ENCODE measurements at places on chromosomes 13 and 19. TPM values are rescaled to one million over a fixed set of nuclear protein-coding genes. Genes with fewer than 3 reads are reported as not detected.

EFNA2 gene
- polyA plus RNA-seq: not detected

SHISA7 gene
- not detected for polyA plus RNA-seq

ARL11 gene
- 1.3 TPM for polyA plus RNA-seq

ADM5 gene
- polyA plus RNA-seq: not detected

LILRB5 gene
- not detected for polyA plus RNA-seq

CFAP97D2 gene
- 0.40 TPM for polyA plus RNA-seq

NCR1 gene
- 146 TPM for polyA plus RNA-seq

DLEU7 gene
- not detected for polyA plus RNA-seq

TTYH1 gene
- polyA plus RNA-seq: not detected

ZNF431 gene
- polyA plus RNA-seq: 12.7 TPM

GDF15 gene
- not detected for polyA plus RNA-seq

CEACAM4 gene
- polyA plus RNA-seq: 0.61 TPM

PTH2 gene
- not detected for polyA plus RNA-seq

ZNF835 gene
- not detected for polyA plus RNA-seq

C5AR1 gene
- polyA plus RNA-seq: 0.16 TPM

LRRC25 gene
- polyA plus RNA-seq: 7.7 TPM

DNA sequence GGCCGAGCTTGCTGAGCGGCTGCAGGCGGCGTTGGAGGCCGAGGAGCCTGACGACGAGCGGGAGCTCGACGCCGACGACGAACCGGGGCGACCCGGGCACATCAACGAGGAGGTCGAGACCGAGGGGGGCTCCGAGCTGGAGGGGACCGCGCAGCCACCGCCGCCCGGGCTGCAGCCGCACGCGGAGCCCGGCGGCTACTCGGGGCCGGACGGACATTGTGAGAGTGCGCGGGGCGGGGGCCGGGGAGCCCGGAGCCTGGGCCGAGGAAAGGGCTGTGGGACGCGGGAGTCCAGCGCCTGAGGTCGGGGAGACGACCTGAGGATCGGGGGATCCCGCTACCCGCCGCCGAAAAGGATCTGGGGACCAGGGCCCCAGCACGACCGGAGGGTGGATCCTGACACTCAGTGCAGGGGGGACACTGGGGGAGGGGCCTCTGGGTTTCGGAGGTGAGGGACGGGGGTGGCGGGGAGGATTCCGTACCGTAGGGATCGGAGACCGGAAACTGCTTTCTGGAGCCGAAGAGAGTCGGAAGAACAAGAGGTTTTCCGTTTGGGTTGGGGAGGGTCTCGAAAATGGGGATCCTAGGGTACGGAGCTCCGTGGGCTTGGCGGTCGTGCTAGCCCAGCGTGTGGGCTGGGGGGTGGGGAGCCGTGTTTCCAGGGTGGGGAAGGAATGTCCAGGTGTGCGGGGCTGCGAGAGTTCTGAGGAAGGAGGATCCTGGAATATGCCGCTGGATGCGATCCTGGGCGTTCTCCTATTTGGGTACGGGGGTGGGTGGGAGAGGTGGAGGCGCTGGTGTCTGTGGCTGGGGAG, 616 bp downstream of the HNRNPUL1 start:
- DNase-seq: peak; percentile 49

- DNase-seq: no peak
Measured at GRCh38 chr13:21674490-21675009, 3.7 kb downstream of the FGF9 start.

- DNase-seq: no peak
Measured at GRCh38 chr19:37986048-37986750, 79.2 kb downstream of the SIPA1L3 start.

DNA sequence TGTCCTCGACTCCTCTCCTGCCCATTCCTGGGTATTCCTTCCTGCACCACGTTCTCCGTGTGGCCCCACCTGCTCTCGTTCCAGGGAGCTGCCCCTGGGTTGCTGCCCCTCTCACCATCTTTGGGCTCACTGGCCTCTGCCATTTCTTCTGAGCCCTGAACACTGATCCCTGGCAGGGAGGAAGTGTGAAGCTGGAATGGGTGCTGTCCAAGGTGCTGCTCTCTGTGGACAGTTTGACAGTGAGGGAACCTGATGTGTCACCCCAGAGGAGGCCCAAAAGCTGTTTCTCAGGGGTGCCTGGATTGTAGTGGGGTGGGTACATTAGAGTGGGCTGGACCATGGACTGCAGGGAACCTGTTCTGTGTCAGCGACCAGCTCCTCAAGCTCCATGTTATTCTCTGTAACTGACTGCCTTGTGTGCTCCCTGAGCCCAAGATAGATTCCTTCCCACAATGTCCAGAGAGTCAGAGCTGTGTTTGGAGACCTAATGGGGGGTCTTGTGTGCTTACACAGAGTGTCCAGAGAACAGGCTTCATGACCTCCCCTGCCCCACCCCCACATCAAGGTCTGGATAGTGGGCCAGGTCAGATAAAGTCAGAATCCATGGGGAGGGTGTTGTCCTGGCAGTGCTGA, 7.2 kb upstream of the CEACAM8 start:
- DNase-seq: no peak

DNA sequence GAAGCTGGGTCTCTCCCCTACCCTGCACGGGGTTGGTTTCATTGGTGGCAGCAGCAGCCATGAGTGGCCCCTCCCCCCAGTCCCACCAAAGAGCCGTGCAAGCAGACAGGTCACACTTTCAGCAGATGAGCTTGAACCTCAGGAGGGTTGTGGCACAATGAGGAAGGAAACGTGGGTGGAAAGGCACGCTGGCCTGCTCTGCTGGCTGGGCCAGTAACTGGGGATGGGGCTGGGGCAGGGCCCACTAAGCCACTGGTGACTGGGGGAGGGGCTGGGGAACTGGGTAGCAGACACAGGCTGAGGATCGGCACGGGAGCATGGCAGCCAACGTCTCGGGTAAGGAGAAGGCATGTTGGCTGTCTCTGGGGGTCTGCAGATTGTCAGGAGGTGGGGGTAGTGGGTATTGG, at the start of gene P2RY11:
TSS of gene P2RY11 (plus strand) at position 289 of the 407 bp plus-strand sequence. CDS start at position 318, 29 bp downstream.
- peak; percentile 29 for DNase-seq

GRCh38 chr13:22194106-22194805, 523.4 kb downstream of the FGF9 start:
- no peak for DNase-seq

DNA sequence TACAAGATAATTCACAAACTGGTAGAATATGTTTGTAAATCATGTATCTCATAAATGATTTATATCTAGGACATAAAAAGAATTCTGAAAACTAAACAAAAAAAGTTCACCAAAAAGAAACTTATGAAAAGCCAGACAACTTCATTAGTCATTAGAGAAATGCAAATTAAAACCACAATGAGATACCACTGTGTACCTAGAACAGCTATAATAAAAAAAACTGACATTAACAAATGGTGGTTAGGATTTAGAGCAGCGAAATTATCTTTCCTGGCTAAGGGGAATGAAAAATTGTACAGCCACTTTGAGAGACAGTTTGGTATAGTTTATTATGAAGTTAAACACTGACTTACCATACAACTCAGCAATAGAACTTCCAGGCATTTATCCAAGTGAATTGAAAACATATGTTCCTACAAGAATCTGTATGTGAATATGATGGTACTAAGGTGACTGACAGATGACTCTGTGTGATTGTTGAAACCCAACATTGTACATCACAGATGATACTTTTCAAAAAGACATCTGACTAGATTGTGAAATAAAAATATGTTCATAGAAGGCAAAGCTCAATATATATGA, 41.8 kb downstream of the UGGT2 start:
- no peak for DNase-seq

- no peak for DNase-seq
Measured at GRCh38 chr19:49761625-49762311, 1.3 kb downstream of the TSKS start.

GRCh38 chr13:67048821-67049150, 181.3 kb downstream of the PCDH9 start:
- DNase-seq: no peak

GRCh38 chr13:111270765-111271698, 49.4 kb upstream of the TEX29 start:
- no peak for DNase-seq

GRCh38 chr19:51327066-51328001, 14.6 kb downstream of the VSIG10L start:
- peak; percentile 69 for DNase-seq

DNA sequence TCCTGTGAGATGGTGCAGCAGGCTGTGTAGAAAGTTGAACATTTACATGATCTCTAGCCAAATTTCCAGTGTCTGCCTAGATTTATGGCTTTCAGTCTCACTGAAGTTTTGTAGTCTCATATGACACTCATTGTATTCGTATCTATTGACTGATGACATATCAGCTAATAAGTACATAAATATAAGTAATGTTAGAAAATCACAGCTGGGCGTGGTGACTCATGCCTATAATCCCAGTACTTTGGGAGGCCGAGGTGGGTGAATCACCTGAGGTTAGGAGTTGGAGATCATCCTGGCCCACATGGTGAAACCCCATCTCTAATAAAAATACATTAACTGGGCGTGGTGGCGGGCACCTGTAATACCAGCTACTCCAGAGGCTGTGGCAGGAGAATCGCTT, 54.7 kb upstream of the HTR2A start:
- no peak for DNase-seq

- no peak for DNase-seq
Measured at GRCh38 chr13:50229960-50230661, 214.9 kb downstream of the KCNRG start.

GRCh38 chr13:77861741-77862140, 56.9 kb downstream of the EDNRB start:
- DNase-seq: no peak

DNA sequence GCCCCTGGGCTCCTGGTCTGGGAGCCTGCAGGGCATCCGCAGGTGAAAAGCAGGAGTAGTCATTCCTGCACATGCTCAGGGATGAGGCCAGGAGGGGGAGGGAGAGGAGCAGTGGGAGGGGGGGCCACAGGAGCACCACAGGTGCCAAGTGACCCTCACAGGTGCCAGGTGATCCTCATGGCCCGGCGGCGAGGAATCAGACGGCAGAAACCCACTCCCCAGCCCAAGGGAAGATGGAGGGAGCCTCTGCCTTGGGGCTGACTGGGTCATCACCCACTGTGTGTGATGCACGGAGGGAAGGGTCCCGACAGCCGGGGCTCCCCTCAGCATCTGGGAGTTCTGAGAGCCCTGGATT, 27.4 kb downstream of the SH3GL1 start:
- no peak for DNase-seq

DNA sequence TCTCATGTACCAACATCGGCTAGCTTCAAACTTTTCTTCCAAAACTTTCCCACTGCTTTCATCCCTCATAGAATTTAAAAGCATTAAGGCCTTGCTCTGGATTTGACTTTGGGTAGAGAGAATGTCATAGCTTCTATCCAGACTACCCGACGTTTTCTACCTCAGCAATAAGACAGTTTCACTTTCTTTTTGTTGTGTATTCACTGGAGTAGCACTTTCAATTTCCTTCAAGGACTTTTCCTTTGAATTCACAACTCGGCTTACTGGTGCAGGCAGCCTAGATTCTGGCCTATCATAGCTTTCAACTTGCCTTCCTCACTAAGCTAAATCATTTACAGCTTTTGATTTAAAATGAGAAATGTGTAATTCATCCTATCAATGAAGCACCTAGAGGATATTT, 420.4 kb upstream of the GPC6 start:
- DNase-seq: no peak

GRCh38 chr19:46533078-46533620, 37.5 kb upstream of the PNMA8B start:
- no peak for DNase-seq

GRCh38 chr19:55703790-55704215, 28.8 kb downstream of the EPN1 start:
- DNase-seq: peak; percentile 9

DNA sequence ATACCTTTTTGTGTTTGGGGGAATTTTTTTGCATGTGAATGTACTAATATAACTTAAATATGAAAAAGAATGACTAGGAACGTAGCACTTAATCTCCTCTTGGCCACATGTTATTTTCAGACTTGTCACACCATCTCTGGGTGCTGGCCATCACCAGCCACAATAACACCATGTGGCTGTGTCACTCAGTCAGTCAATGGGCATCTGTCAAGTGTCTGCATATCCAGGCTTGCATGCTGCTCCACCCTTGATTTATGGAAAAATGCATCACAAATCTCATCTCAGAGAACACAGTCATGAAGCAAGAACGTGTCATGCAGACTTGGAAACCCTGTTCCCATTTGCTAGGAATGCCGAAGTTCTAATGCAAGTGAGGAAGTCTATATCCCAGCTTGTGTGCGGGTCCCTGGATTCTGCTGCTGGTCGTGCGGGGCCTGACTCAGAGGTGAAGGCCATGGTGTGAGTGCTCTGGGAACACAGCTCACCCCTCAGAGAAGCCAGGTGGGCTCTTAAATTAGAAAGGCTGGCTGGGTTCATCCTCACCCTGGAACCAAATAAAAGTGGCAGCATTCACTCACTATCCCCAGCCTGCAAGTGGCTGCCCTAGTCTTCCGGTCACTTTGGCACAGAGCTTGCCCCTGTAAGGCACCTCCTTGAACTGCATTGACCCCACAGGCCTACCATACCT, 53.6 kb upstream of the ARHGEF7 start:
- DNase-seq: no peak

- DNase-seq: no peak
Measured at GRCh38 chr13:106625578-106625977, 57.6 kb upstream of the ARGLU1 start.

DNA sequence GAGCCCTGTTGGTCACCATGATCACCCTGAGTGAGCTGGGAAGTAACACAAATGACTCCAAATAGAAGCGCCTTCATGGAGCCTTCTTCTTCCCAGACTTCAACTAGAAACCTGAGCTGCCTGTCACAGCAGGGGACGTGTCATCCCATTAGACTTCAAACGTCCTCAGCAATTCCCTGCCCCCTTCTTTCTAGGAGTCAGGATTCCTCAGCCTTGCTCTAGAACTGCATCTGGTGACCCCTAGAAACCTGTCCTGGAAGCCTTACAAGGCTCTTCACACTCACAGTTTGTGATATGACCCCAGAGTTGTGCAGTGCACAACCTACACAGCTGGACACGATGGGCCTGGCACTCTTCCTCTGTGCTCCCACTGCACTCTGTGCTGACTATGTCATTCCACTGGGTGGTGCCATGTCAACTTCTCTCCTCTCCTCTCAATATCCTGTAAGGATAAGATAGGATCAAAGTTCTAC, 23.6 kb upstream of the TTYH1 start:
- DNase-seq: no peak

DNA sequence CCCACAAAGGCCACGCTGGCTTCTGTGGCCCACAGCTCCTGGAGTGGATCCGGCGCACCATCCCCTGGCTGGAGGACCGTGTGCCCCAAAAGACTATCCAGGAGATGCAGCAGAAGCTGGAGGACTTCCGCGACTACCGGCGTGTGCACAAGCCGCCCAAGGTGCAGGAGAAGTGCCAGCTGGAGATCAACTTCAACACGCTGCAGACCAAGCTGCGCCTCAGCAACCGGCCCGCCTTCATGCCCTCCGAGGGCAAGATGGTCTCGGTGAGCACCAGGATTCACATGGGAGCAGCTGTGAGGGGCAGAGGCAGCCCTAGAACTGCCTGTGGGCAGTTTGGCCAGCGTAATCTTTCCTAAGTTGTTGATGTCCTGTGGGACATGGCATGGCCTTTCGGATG, 27.2 kb downstream of the CAPN12 start:
- DNase-seq: no peak

- DNase-seq: no peak
Measured at GRCh38 chr19:5645409-5645808, 22.5 kb downstream of the SAFB start.

All from immature natural killer cell (primary cell).